Activated gamma-delta T cell (primary cell): ENCODE measurements at places on chromosomes 11 and 22.

DNA sequence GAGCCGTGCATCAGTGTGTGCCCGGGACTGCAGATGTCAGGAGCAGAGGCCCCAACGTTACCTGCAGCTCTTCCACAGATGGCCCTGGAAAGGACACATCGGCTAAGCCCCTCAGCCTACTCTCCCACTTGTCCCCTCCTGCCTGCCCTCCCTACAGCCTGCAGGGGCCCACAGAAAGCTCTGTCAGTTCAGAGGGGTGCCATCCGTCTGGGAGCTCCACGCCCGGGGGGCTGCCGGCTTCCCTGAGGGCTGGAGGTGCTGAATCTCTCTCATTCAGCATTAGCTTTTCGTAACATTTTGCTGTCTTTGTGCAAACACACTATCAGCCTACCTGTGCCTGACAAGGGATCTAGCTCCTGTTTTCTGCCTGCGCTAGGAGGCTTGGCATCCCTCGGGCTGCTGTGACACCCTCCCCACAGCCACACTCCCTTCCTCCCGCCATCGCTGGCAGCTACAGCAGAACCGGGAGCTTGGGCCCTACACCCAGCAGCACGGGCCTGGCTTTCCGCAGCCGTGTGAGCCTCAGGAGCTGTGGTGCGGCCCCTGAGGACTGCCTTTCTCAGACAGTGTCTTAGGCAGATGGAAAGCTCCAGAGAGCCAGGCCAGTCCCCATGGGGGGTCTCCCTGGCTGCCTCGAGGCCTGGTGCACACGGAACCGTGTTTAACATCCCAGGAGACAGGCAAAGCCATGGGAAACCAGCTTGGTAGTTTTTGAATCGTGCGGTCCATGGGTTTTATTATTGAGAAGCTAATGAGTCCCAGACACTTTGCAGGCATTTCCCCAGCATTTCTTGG, 198.3 kb upstream of the B3GAT1 start:
- DNase-seq, result no peak

DNA sequence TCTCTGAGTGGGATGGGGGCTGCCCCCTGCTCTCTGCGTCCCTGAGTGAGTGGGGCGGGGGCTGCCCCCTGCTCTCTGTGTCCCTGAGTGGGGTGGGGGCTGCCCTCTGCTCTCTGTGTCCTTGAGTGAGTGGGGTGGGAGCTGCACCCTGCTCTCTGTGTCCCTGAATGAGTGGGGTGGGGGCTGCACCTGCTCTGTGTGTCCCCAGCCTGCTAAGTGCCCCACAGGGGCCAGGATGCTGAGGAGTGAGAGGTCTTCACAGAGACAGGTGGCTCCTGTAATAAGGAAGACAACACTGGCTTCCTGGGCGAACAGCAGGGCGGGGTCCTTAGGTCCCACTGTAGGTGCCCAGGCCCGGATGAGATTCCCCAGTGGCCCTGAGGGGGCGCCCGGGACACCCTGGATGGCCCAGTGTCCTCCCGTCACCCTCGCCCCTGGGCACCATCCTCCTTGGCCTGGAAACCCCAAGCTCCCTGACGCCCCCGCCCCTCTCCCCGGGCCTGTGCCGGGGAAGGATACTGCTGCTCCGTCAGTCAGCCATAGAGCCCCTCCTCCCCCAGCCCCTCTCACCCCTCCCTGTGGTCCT, 3.8 kb upstream of the CCDC188 start:
- DNase-seq, result no peak

- no peak for DNase-seq
Measured at GRCh38 chr11:122816761-122817520, 21.4 kb upstream of the CRTAM start.

- DNase-seq, result no peak
Measured at GRCh38 chr11:57513911-57514537, 1.5 kb downstream of the SLC43A1 start.

DNA sequence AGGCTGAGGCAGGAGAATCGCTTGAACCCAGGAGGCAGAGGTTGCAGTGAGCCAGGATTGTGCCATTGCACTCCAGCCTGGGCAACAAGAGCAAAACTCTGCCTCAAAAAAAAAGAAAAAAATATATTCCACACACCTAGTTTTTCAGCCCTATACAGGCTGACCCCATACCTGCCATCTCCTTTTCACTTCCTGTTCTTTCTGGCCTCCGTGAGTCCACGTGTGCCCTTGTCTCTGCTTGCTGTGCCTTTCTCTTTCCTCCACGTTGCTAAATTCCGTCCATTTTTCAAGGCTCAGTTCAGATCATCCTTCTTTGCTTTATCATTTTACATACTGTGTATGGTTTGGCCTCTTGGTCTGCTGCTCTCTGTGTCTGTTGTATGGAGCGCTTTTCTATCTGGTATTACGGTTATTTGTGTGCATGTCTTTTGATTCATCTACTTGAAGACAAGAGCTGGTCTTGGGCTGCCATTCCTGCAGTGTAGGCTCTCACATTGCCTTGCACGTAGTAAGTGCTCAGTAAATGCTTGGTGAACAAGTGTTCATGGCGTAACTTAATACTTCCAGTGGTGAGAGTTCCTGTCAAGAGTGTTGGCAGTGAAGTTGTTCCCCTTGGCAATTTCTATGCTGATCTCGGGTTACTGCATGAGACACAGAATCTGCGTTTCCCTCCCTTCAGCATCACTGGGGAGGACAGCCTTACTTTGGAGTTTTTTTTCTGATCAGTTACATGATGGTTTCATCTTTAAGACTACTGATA, 57.5 kb downstream of the PTPRJ start:
- no peak for DNase-seq

- DNase-seq, result no peak
Measured at GRCh38 chr11:93814966-93815633, 31.0 kb downstream of the MED17 start.

DNA sequence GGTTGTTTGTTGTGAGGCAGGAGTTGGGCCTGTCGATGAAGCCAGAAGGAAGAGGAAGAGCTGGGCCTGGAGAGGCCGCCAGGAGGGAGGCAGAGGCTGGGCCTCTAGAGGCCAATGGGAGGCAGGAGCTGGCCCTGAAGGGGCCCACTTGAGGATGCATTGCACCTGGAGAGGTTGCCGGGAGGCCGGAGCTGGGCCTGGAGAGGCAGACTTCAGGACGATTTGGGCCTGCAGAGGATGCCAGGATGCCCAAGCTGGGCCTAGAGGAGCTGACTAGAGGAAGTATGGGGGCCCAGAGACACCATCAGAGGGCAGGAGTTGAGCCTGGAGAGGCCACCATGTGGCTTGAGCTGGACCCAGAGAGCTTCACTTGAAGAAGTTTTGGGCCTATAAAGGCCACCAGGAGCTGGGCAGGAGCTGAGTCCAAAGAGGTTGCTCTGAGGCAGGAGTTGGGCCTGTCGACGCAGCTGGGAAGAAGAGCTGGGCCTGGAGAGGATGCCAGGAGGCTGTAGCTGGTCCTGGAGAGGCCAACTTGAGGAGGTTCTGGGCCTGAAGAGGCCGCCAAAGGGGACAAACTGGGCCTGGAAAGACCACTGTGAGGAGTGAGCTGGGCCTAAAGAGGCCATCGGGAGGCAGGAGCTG, 39.0 kb downstream of the OR4C45 start:
- DNase-seq, result no peak

DNA sequence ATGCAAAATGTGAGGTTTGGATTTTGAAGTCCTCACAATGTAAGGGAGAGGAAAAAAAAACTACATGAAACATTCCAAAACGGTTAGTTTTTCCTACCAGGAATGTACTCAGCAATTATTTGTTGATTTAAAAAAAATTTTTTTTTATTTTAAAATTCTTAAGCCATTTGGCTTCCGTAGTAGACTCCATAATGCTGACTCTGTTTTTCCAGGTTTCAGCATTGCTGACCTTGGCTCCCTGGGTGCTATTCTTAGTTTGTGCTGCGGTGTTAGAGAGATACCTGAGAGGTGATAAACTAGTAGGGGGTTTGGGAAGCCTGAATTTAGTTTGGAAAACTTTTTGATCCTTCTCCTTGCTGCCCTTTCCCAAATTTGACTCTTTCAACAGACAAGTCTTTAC, 10.6 kb downstream of the STT3A start:
- no peak for DNase-seq

- no peak for DNase-seq
Measured at GRCh38 chr11:76785513-76785912, 2.4 kb downstream of the TSKU start.

DNA sequence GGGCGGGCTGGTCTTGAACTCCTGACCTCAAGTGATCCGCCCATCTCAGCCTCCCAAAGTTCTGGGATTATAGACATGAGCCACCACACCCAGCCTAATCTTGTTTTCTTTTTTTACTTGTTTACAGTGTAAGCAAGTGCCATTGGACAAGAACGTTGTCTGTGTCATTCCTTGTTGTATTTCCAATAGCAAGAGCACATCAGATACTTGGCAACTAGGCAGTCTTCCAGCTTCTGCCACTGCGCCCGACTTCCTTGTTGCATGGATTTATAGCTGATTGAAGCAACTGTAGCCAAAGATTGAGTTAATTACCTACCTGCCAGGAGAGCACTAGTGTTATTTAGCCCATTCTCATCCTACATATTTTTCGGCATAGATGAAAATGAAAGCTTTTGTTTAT, 3.1 kb upstream of the SGSM3 start:
- no peak for DNase-seq

- no peak for DNase-seq
Measured at GRCh38 chr22:43042101-43042780, 27.3 kb upstream of the PACSIN2 start.

- DNase-seq, result no peak
Measured at GRCh38 chr11:105610871-105611571, 1.1 kb downstream of the GRIA4 start.

DNA sequence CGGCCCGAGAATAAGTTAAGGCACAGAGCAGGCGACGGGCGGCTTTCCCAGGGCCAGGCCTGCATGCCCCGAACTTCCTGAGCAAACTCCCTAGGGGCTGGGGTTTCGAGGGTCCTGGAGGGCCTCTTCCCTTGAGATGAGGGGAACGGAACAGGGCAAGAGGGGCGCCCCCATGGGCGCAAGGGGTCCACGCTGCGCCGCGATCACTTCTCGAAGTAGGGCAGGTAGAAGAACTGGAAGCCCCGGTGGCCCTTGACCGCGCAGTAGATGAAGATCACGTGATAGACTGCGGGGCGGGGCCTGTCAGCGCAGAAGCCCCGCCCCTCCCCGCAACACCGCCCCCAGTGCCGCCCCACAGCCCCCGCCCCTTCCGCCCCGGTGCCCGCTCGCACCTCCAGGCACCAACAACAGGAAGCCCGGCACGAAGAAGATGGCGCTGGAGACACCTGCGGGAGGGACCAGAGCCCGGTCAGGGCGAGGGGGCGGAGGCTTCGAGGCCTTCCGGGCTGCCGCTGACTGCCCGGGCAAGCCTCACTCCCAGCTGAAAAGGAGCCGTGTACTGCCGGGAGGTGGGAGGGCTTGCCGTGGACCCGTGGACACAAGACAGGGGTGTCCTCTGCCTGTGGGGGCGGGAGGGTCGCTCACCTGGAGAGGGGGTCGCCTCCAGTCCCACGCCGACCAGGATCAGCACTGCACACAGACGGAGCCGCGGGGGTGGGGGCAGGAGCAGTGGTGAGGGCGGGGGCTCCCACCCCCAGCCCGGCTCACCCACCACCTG, 4.5 kb downstream of the TMEM134 start:
- DNase-seq, result peak; percentile 88

- DNase-seq, result no peak
Measured at GRCh38 chr22:21622011-21622918, 7.6 kb downstream of the YDJC start.

DNA sequence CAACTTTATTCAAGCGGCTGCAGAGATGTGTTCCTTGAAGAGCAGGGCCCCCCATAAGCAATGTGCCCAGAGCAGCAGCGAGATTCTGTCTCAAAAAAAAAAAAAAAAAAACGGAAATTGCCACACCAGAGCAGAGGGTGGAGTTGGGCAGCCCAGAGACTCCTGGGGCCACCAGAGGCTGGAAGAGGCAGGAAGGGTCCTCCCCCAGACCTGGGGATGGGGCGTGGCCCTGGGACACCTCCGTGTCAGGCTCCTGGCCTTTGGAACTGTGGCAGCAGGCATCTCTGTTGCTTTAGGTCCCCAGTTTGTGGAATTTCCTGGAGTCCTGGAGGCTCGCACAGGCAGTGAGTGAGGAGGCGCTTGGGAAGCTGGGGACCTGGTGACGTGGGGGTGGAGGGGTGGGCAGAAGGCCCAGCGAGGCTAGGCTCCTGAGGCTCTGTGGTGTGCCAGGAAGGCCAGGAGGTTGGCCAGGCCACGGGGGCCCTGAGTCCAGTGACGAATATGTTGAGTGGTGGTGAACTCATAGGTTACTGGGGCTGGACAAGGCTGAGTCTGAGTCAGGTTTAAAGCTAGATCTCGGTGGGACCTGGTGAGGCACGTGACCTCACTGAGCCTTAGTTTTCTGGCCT, 735.6 kb downstream of the BRD1 start:
- no peak for DNase-seq

DNA sequence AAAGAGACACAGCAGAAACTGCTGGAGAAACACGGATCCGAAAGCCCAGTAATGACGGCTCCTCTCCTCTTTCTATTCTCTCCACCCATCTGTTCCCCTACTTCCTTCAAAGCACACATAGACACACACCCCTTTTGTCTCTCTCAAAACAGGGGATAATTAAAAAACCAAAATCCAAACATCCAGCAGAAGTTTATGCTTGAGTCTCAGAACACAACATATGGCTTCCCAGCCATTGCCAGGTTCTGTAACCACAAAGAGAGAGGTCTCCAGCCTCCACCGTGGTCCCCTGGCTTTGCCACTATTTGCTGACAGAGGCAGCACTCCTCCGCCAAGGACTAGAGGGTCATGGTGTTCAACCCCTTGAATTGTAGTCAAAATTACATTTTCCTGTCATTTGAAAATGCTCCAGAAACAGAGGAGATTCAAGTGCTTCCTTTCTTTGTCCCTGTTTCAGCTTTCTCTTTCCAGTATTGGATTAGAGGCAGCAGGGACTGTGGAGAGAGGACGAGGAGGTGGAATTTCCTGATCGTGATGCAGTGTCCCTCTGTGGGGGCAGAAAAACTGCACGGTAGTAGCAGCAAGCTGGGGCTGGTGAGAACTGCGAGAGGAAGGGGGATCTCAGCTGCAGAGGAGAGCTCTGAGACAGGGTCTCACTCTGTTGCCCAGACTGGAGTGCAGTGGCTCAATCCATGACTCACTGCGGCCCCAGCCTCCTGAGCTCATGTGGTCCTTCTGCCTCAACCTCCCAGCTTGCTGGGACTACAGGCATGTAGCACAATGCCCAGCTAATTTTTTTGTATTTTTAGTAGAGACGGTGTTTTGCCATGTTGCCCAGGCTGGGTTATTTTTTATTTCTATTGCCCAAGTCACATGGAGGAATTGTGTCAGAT, 60.3 kb downstream of the UBASH3B start:
- DNase-seq, result no peak

GRCh38 chr11:103910721-103911120, 125.7 kb upstream of the DDI1 start:
- no peak for DNase-seq

DNA sequence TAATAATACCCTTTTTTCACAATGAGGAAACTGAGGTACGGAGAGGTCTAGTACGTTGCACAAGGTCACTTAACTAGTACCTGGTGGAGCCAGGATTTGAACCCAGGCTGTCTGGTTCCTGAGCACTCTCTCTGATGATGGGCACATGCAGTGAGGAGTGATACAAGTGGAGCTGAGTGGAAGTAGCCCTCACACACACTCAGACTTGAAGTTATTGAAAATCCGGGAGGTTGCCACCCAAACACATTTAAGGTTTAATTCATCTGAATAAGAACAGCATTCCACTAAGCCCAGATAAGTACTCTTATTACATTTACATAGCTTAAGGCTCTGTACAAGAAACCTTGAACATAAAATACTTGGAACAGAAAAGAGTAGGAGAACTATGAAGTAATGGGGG, 4.8 kb downstream of the GRAP2 start:
- no peak for DNase-seq
